ENCODE measurements at places on chromosomes 16 and 17.

- no peak for DNase-seq
Observed at GRCh38 chr16:5215901-5216300, 118.3 kb upstream of the EEF2KMT start.

- DNase-seq: no peak
Observed at GRCh38 chr17:51200295-51200694, 34.1 kb downstream of the NME2 start.

DNA sequence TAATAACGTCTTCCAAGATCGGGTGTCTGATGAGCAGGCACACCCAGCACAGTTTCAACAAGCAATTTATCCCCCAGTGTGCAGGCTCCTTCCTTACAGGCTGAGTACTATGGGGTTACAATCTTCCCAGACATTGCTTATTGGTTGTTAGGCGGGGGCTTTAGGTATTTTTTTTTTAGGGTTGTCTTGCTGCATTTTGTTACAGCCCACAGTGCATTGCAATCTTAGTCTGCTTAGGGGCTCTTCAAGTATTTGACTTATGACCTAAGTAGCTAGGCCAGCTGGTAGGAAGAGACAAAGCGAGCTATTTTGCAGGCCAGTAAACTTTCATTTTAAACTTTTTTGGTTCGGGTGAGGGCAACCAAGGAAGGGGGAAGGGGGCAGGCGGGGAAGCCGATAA lies 5.8 kb downstream of the PLD6 start:
- DNase-seq: no peak

- DNase-seq: peak; percentile 43
Observed at GRCh38 chr17:63445954-63446752, at the start of gene CYB561. CYB561 (minus strand) TSS chr17:63446306; CDS start chr17:63437547, 8,759 bp downstream.

- no peak for DNase-seq
Observed at GRCh38 chr17:38621538-38621937, 15.8 kb upstream of the SRCIN1 start.

GRCh38 chr17:82598256-82599119 lies 49.8 kb downstream of the WDR45B start:
- no peak for DNase-seq

- DNase-seq: no peak
Observed at GRCh38 chr16:67213197-67214019, 13.5 kb upstream of the TMEM208 start.

GRCh38 chr17:74815067-74815466 lies 38.9 kb upstream of the NAT9 start:
- no peak for DNase-seq

DNA sequence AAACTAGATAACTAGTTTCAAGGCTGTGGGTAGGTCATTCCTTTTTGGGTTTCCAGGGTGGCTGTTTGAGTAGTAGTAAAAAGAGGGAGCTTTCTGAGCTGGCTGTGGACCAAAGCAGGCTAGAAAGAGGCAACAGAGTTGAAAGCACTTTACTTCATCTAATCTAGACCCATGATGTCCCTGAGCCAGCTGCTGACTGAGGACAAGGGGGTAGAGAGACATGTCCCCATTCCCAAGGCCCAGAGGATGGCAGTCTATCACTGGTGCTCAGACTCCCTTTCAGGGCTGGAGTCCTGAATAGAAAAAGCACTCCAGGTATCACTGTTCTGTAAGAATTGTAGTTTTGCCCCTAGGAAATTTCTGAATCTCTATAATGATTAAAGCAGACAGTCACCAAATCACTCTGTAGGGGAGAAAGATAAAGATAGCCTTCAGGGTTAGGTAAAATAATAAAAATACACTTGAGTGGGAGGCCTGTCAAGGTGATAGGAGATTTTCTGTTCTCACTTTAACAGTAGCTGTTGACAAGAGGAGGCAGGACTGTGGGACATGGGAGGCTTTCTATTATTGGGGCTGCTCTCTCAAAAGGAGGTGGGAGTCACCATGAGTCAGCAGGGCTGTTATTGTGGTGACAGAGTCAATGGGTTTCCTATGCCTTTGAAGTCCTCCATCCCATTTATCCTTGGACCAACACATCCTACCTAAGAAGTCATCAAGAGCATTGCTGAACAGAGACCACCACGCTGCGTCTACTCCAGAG lies 190.2 kb upstream of the MPHOSPH6 start:
- no peak for DNase-seq

- DNase-seq: no peak
Observed at GRCh38 chr17:6753006-6753445, 2.8 kb upstream of the XAF1 start.

GRCh38 chr17:32396343-32396742 lies 46.4 kb downstream of the ZNF207 start:
- no peak for DNase-seq

GRCh38 chr16:1218061-1218929 lies 6.8 kb downstream of the TPSG1 start:
- DNase-seq: no peak

DNA sequence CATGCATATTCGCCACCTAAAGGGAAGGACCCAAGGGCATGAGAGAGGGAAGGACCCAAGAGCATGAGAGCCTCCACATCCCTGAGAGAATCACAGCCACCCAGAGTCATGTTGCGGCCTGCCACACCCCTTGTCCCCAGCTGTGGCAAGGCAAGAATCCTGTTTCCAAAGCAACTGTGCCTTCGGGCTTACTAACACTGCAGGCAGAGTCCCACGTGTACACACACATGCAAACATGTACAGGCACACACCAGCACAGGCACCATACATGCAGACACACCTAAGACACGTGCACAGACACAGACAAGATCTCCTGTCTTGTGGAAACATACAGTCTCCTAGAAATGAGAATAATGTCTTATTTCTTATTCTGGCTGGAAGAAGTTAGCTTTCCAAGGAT lies 92.4 kb upstream of the CDYL2 start:
- no peak for DNase-seq

DNA sequence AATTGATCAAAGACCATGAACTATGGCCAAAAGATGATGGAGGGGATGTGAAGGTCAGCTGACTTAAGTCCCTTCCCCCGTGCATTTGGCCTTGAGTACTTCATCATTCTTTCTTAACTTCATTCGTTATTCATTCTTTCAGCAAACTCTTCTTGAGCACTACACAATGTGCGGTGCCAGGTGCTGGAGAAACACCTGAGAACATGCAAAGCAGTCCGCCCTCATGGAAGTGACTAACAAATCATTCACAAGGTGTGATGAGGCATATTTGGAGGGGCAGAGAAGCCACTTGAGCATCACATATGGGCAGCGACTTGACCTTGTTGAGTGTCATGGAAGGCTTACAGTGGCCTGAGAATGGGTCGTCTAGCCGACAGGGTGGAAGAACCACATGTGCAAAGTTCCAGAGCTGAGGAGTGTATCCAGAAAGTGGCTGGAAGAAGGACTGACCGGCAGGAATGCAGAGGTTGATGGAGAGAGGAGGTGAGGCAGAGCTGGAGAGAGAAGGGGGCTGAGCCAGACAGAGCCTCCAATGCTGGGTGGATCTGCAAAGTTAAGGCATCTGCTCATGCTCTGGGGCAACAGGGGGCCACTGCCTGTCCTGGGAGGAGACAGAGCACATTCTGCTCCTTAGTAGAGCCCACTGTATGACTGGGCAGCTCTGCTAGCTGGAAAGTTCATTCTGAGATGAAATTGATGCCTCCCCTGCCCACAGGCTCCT lies 25.1 kb upstream of the EIF1 start:
- no peak for DNase-seq

DNA sequence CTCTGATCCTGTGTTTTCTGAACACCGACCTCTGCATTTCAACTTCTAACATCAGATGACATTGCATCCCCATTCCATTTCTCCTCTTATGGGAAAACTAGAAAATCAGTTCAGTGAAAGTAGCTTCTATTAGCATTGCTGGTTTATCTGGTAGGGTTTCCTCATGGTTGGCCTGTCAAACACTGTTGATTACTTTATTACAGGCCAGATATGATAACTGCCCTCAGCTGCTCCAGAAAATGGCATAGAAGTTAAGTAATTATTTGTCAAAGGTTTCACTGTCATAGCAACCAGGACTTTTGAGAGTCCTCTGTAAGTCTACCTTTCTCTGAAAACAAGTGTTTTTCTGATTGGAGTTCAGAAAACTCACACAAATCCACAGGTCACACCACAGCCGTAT lies 3.0 kb downstream of the GFOD2 start:
- no peak for DNase-seq

- DNase-seq: no peak
Observed at GRCh38 chr16:66401610-66402009, 25.5 kb upstream of the BEAN1 start.

GRCh38 chr17:76681222-76682137 lies 29.3 kb downstream of the MXRA7 start:
- DNase-seq: no peak

DNA sequence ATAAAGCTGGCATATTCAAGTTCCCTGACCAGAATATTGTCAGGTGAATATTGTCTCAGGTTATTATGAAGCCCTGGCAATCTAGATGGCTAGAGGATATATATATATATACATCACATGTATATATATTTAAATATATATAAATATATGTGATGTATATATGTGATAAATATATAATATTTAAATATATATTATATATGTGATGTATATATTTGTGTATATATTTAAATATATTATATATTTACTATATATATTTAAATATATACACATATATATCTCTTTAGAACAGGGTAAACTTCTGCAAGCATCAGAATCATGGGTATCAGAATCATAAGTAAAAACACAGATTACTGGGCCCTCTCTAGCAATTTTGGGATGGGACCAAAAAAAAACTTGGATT lies 112.6 kb downstream of the CDH8 start:
- no peak for DNase-seq

- DNase-seq: no peak
Observed at GRCh38 chr17:17419166-17419565, 57.6 kb upstream of the MED9 start.

DNA sequence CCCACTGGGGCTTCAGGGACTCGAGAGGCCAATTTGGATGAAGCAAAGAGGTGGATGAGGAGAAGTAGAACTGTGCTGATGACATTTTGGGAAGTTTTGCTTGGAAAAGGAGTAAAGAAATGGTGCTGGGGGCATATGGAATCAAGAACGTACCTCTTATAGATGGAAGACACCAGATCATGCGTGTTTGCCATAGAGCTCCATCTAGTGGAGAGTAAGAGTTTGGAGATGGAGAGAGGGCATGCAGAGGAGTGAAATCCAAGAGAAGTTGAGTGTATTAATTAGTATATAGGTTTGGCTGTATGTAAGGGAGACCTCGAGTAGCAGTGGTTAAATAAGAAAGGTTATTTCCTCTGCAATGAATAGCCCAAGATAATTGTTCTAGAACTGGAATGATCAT lies 56.0 kb downstream of the SHISA6 start:
- DNase-seq: no peak

- DNase-seq: peak; percentile 57
Observed at GRCh38 chr17:39623356-39623950, 3.3 kb upstream of the PPP1R1B start.

DNA sequence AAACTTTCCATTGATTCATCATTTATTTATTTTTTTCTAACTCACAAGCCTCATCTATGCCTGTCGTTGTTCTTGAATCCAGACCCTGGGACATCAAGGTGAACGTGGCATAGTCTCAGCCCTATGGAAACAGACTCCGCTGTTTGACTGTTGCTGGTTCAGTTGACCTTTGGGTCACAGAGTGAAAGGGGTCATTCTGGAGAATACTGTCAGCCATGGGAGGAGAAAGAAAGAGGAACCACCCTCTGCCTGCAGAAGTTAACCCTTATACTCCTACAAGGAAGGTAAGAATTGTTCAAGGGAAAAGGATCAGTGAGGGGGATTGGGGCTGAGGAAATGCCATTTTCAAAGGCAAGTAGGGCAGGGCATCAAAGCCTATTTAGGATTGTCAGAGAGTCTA lies 387.6 kb upstream of the MAF start:
- DNase-seq: no peak

- no peak for DNase-seq
Observed at GRCh38 chr17:81387100-81388090, 7.9 kb upstream of the BAHCC1 start.

DNA sequence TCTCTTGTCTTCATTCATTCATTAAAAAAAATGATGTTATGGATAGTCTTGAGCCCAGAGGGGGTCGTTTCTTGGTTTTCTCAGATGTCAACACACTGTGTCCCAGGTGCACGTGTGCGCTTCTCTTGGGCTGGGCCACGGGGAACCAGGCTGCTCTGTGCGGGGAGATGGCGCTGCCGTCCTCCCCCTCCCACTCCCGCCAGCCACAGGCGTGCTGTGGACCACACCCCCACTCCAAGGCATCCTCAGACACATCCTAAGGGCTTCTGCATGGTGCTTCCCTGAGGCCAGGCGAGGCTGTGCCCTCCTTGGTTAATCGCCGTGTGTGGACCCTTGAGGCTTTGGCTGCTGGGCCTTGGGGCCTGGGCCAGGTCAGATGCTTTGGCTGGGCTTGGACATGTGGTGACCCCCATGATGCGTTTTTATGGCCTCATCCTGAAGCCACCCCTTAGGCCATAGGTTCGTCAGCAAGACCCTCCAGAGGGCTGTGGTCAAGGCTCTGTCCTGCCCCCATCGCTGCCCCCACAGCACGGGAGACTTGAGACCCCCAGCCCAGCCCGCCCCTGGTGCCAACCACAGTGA lies 245.7 kb upstream of the CIBAR2 start:
- DNase-seq: peak; percentile 36

GRCh38 chr16:86200722-86201121 lies 301.8 kb downstream of the IRF8 start:
- no peak for DNase-seq

- no peak for DNase-seq
Observed at GRCh38 chr16:89338863-89339262, 121.4 kb downstream of the ZNF778 start.

- DNase-seq: peak; percentile 78
Observed at GRCh38 chr16:70298988-70299938, at the start of gene DDX19B. DDX19B (plus strand) TSS chr16:70299186; CDS start chr16:70299298, 112 bp downstream.

DNA sequence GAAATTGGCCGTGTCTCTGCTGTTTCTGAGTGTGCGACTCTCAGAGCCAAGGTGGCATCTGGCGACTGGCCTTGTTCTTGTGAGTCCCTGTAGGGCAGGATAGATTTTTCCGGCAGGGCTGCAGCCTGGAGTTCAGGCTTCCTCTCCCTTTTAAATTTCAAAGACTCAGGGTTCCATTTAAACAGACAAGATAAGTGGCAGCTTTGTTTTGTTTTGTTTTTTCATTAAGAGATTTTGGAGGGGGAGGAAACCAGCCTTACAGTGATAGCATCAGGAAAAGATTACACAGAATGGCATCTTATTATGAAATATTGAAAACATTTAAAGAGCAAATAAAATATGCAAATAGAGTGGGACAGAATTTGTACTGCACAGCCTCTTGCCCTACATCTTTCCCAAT lies 151.3 kb downstream of the RPTOR start:
- no peak for DNase-seq

- DNase-seq: no peak
Observed at GRCh38 chr17:40562838-40563219, 2.4 kb downstream of the CCR7 start.

- no peak for DNase-seq
Observed at GRCh38 chr16:20114356-20114755, 40.7 kb upstream of the GPR139 start.

- DNase-seq: no peak
Observed at GRCh38 chr16:47694543-47694942, 233.4 kb downstream of the PHKB start.

- no peak for DNase-seq
Observed at GRCh38 chr17:5286846-5287245, 4.8 kb downstream of the RABEP1 start.

Measured in DMS153 (cell line).